ENCODE measurements at places on chromosomes 16 and 17.

- DNase-seq, result no peak
Measured at GRCh38 chr17:82588266-82589175, 59.7 kb downstream of the WDR45B start.

DNA sequence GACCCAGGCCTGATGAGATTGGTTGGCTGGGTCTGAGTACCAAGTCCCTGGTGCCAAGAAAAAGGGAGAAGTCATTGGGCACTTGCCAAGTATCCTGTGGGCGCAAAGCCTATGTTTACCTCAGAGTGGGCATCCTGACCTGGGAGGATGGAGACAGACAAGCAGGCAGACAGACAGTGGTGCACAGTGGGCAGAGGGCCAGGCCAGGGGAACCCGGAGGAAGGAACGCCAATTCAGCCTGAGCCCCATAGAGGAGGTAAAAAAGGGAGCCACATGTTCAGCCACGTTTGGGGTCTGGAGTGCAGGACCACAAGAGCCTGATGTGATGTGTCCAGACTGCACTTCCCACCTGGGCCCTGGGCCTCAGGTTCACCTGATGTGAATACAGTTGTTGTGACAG lies 5.4 kb downstream of the PHKG2 start:
- no peak for DNase-seq

GRCh38 chr16:84036982-84037425 lies 5.6 kb downstream of the SLC38A8 start:
- DNase-seq, result no peak

DNA sequence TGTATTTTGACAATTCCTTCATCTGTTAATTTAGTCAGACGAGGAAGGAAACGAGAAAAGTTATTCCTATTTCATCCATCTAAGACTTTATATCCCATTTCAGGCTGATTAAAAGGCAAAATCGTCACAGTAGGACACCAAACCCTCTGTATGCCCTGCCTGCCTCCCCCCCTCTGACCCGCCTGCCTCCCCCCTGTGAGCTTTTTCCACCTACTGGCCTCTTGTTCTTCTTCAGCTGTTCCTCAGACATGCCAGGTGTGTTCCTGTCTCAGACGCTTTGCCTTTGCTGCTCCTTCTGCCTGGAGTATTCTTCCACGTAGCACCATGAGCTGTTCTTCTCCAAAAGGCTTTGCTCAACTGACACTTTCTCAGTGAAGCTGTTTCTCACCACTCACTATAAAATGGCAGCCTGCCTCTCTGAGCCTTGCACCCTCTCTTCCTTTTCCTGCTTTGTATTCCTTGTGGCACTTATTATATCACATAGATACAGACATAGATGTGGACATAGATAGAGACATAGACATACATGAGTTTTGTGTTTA lies 723.4 kb downstream of the MAF start:
- DNase-seq, result no peak

DNA sequence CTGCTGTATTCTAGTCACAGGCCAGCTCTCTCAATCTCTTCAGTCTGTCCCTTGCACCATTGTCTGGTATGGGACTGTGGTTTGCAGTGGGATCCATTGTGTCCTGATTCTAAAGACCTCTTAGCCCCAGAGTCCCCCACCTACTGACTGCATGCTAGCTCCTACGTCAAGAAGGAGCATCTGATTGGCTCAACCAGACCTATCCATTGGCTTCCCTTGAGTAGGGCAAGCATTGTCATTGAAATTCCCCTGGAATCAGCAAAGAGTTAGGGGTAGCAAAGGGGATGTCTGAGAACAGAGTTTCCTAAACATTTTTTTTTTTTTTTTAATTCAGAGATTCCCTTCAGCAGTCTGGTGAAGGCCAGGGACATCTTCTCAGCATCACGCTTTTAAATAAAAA lies 175.3 kb upstream of the MPHOSPH6 start:
- no peak for DNase-seq

DNA sequence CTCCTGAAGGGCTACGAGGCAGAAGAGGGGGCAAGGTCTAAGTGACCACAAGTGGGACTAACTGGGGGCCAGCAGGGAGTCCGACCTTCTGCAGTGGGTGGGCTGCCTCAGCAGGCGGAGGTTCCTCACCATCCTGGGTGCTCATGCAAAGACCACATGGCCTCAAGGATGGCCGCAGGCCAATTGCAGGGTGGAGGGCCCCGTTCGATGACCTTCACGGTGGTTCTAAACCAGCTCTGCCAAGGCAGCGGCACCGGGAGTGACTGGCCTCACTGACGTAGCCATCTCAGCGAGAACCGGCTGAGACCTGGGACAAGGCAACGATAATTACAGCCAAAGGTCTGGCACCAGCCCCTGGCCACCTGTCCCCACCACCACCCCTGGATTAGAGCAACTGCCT lies 5.7 kb downstream of the SMIM5 start:
- no peak for DNase-seq

GRCh38 chr16:85593494-85594221 lies 19.5 kb upstream of the GSE1 start:
- DNase-seq, result no peak

DNA sequence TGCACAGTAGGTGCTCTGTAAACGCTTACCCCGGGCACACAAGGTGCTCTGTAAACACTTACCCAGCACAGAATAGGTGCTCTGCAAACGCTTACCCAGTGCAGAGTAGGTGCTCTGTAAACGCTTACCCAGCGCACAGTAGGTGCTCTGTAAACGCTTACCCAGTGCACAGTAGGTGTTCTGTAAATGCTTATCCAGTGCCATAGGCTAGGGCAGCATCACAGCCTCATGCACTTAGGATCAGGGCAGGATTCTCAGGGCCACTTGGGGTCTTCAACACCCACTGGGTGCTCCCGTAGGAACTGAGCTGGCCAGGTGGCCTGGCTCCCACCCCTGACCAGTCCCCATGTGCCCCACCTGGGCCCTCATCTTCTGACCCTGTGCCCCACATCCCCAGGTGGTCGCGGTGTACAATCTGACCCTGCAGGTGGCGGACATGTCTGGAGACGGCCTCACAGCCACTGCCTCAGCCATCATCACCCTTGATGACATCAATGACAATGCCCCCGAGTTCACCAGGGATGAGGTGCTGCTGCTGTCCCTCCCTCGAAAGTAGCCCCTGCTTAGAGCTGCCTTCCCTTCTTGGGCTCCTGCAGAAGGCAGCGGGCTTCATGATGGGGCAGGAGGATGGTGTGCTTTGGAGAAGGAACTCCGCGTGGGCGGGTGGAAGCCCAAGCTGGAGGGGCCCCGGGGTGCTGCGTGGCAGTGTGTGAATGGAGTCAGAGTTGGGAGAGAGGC lies 13.1 kb downstream of the SLC22A31 start:
- no peak for DNase-seq

GRCh38 chr17:17041018-17041521 lies 1.2 kb upstream of the MPRIP start:
- no peak for DNase-seq

Measured in CD4-positive, alpha-beta T cell treated with Interleukin-6 at 100 ng/mL for 8 hours (primary cell).